ENCODE measurements at places on chromosomes 1 and 21.

- DNase-seq: no peak
These were observed 1.5 kb downstream of the RALGPS2 start for GRCh38 chr1:178726545-178726944.

DNA sequence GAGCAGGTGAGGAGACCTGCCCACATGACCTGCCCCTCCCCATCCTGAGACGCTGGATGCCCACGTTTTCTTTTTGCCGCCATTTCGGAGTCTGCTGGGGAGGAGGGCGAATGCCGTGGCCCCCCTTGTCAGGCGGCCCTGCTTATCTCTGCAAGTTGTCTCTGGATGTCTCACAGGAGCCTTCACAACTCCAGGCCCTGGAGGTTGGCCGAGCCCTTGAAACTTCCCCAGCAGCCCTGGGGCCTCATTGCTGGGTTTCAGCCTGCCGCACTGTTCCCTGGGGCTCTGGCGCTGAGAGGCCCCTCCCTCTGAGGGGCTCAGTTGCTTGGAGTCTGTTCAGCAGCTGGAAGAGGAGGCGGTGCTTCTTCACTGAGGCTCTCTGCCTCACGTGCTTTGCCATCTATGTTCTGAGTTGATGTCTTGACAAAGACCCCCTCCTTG, 29.8 kb upstream of the ZBTB21 start:
- DNase-seq: no peak

- no peak for DNase-seq
These were observed 21.2 kb upstream of the TMEM61 start for GRCh38 chr1:54959241-54959640.

- DNase-seq: no peak
These were observed 64.1 kb downstream of the HLCS start for GRCh38 chr21:36902331-36902730.

GRCh38 chr1:174654560-174654959, 206.8 kb downstream of the GPR52 start:
- no peak for DNase-seq

GRCh38 chr1:163022129-163022528, 47.0 kb upstream of the RGS4 start:
- DNase-seq: no peak
